C1 segment of cervical spinal cord (tissue), 14 donors: ENCODE measurements at places on chromosomes 12 and 14.

DNA sequence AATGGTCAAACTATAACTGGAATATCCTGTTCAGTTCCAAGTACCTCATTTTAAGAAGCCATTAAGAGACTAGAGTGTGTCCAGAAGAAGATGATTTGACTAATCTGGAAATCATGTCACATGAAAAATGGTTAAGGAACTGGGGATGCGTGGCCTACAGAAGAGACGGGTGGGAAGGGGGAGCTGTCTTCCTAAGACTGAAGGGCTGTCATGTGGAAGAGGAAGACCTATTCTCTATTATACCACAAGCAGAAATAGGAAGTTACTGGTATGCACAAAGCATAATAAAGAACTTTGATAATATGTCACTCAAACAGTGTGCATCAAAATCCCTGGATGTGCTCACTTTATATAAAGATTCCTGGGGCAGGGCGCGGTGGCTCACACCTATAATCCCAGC is 50.3 kb downstream of the HECTD4 start:
- DNase-seq: no peak

DNA sequence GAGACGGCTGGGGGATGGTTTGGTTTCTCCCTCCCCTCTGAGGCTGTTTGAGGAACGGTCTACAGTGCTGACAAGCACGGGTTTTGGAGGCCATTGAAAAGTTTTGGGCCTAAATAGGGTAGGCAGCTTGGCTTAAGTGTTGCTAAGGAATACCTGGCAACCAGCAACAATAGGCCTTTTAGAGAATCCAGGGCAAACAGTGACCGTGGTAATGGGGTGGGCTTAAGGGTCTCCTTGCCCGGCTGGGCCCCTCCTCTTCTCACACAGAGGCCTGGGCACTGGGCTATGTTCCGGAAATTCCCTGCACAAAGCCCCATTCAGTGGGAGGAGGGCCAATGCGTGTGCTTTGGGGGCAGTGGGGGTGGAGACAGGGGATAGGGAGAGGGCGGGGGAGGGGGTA is 55.4 kb downstream of the ASCL1 start:
- DNase-seq: peak; percentile 36

GRCh38 chr14:22289570-22289969 is 299.5 kb downstream of the DAD1 start:
- DNase-seq: no peak

GRCh38 chr12:121530600-121531355 is 50.0 kb downstream of the KDM2B start:
- DNase-seq: peak; percentile 8

GRCh38 chr14:100504372-100505078 is 82.7 kb downstream of the BEGAIN start:
- DNase-seq: no peak
